ENCODE measurements at places on chromosomes 5 and 9.

DNA sequence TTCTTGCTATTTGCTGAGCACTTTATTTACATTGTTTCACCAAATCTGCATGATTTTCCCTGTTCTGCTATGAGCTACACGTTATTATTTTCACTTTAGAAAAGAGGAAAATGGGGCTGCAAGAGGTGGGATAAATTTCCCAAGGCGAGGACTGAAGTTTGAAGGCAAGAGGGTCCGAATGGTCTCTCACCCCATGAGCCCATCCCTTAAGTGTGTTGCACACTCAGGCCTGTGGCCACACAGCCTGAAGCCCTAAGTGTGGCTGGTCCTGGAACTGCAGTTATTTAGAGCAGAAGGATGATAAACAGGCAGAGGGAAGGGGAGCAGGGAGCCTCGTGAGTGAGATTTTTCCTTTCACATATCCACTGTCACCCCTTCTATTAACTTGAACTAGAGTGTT, 7.8 kb downstream of the PDE8B start:
- no peak for DNase-seq

GRCh38 chr5:40333459-40334241, 346.1 kb upstream of the PTGER4 start:
- DNase-seq = peak; percentile 91

DNA sequence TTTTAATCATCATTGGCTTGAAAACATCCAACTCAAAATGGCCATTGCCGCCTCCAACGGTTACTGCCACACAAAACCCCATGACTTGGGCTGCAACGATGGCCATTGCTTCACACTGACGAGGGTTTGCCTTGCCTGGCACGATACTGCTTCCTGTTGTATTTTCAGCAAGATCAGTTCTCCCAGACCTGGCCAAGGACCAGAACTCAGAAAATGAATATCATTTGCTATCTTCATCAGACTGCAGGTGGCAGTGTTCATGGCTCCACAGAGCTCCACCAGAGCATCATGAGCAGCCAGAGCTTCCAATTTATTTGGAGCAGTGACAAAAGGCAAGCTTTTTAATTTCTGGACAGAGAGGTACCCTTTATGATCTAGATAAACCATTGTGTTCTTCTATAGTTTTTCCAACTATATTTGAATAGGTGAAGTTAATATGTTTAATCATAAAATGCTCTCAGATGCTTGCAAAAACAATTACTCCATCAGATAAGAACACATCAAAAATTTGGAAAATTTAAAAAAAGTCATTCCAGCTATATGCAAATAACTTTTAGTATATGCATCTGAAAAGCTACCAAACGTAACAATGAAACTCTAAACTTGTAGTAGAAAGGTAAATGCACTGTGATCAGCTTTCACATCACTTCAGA, 10.4 kb downstream of the AMACR start:
- DNase-seq = peak; percentile 66

GRCh38 chr9:118271331-118271730, 567.1 kb downstream of the TLR4 start:
- DNase-seq = no peak

Measured in kidney capillary endothelial cell (primary cell).